LHCN-M2 (cell line): ENCODE measurements at places on chromosomes 13 and 19. TPM values are rescaled to one million over a fixed set of nuclear protein-coding genes. Genes with fewer than 3 reads are reported as not detected.

DNA sequence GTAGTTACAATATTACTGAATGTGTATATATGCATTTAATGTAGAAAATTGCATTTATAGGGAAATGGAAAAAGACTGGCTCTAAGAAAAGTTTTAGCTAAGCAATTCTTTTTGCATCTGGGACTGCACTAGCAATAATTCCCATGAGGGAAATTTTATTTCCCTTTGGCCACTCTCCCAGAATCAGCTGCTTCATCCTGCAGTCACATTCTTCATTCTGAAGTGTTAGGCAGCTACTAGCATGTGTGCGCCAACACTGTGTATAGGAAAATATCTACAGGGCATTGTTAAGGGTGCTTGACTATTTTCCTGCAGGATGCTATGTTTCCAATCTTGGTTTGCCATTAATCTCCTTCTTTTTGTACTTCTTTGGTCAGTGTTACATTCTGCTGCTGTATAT, 312.8 kb upstream of the PCDH20 start:
- DNase-seq, result no peak

DNA sequence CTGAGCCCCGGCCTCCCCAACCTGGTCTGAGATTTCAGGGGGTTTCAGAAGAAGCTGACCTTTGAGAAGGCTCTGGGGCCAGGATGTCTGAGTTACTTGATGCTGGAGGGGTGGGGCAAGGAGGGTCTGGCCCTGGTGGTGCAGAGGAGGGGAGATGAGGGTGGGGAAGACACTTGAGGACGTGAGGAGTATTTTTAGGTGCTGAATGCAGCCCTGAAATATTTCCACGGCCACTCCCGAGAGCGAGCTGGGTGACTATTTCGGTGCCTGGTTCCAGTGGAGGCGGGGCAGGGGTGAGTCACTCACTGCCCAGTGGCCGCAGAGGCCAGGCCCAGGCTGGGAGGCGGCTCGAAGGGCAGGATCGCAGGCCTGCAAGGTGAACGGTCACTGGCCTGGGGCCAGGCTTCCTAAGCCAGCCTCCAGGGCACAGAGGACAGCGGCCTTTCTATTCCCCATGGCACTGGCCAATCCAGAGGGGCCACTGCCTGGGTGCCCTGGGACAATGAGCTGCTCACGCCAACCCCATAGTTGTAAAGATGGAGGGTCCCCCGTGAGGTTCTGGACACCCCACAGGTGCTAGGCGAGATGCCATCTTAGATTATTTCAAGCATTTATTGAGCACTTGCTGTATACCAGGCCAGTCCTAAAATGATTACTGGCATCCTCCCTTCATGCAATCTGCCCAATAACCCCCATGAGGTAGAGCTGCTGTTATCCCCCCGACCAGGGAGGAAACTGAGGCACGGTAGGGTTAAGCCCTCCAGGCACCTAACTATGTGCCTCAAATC, 19.7 kb upstream of the JUND start:
- DNase-seq, result peak; percentile 81

RNF113B gene
- not detected in 2 replicates for total RNA-seq

DNA sequence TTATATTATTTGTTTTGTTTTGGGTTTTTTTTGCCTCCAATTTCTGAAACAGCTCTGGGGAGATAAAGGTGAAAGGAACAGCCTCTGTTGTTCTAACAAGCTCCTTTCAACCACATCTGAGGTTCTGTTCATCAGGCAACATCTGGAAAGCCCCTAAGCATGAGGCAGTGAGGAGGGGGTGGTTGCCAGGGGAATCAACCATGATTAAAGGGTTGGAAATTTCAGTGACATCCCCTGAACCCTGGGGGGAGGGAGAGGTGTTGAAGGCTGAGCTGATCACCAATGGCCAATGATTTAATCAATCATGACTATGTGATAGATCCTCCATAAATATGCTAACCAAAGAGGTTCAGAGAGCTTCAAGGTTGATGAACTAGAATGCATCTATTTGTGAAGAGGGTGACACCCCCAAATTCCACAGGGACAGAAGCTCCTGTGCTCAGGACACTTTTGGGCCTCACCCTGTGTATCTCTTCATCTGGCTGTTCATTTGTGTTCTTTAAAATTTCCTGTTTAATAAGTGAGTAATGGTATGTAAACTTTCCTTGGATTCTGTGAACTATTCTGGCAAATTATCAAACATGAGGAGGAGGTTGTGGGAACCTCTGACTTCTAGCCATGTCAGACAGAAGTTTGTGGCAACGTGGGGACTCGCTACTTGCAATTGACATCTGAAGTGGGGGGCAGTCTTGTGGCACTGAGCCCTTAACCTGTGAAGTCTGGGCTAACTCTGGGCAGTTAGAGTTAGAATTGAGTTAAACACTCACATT, 221.3 kb downstream of the NHLRC3 start:
- DNase-seq, result no peak

ENOX1 gene
- 2.9 and 7.7 TPM in 2 replicates for total RNA-seq
